ENCODE measurements at places on chromosomes 1 and 21.

GRCh38 chr1:228163007-228163753, 2.4 kb upstream of the IBA57 start:
- DNase-seq: no peak

DNA sequence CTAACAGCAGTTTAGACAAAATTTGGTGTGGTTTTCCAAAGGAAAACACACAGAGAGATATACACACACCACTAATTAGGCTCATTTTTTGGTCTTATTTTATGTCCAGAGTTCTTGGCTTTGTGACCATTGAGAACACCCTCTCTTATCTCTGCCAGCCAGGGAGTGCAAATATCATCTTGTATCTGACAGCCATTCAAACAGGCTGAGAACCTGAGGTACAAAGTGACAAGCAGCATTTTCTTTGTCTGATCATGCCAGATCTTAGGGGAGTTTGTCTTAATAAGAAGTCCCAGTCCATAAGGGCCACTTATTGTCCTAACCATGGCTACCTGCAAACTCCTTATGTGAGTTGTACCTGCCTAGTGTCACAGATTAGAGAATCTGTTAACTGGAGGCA, 1165.2 kb downstream of the BRINP3 start:
- DNase-seq: no peak

DNA sequence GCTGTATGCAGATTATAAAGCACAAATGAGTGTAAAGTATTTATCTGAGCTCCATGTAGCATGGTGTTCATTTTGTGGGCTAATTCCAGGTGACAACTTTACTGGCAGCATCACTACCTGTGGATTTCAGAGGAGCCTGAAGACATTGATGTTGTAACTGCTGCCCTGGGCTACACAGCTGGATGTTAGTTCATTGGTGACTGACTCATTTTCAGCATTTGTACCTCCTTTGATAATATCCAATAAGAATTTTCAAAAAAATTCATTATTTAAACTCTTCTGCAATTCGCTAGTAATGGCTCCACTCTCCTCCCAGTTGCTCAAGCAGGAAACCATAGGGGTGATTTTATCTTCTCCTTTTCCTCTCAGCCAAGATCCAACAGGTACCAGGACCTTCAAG, 37.3 kb upstream of the HSD3B1 start:
- DNase-seq: no peak

- DNase-seq: no peak
Observed at GRCh38 chr1:21756393-21757089, 26.4 kb downstream of the USP48 start.

GRCh38 chr1:245263529-245264095, 108.8 kb downstream of the KIF26B start:
- DNase-seq: no peak

All from stimulated activated CD4-positive, alpha-beta T cell treated with anti-CD3 and anti-CD28 coated beads, Interleukin-1b, Interleukin-23, amount 100 ng/mL, for 48 hours (primary cell).